ENCODE measurements at places on chromosomes 4 and X.

GRCh38 chr4:54837576-54838140 lies 179.9 kb downstream of the KIT start:
- no peak for DNase-seq

GRCh38 chrX:15737190-15737958 lies 696 bp upstream of the CA5B start:
- peak; percentile 16 for DNase-seq

- no peak for DNase-seq
These were observed 3.0 kb upstream of the ATP1B4 start for GRCh38 chrX:120358737-120359456.

DNA sequence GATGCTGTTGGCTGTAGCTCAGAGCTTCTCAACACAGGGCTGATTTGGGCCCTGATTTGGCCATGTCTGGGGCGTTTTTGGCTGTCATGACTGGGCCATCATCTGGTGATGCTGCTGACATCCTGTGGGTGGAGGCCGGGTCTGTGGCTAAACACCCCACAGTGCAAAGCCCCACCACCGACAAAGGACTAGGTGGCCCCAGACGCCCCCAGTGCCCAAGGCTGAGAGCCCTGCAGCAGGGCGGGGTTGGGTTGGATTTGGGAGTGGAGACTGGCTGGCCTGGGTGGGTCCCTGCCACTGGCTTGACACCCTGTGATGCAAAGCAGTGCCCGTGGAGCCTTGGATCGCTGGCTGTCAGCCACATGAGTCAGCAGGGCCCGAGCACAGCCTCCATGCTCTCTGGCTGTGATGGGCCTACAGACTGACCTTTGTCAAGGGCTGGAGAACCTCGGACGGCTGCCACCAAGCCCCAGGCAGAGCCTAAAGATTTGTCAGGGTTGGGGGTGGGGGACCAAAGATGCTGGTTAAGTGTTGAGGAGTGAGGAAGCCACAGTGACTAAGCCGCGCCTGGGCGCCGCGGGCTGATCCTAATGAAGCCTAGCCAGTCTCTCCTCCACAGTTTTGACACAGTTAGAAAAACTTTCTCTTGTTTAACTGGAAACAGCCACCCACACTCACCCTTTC lies 28.3 kb downstream of the CYTL1 start:
- DNase-seq: peak; percentile 45

DNA sequence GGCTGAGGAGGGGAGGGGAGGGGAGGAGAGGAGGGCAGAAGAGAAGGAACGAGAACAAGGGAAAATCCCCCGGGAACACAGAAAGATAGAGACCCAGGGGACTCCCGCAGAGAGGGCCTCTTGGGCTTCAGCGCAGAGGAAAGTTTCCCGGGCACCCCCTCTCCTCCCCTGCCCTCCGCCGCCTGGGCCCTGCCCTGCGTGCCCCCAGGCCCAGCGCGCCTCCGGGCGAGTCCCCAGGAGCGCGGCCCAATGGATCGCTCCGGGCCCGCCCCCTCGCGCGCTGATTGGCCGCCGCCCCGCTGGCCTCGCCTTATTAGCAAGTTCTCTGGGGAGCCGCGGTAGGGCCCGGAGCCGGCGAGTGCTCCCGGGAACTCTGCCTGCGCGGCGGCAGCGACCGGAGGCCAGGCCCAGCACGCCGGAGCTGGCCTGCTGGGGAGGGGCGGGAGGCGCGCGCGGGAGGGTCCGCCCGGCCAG lies at the start of gene MSX1:
MSX1 (plus strand) TSS at position 341 of the 474 bp plus-strand sequence. CDS start 235 bp downstream, outside the sequence.
- DNase-seq: peak; percentile 91

DNA sequence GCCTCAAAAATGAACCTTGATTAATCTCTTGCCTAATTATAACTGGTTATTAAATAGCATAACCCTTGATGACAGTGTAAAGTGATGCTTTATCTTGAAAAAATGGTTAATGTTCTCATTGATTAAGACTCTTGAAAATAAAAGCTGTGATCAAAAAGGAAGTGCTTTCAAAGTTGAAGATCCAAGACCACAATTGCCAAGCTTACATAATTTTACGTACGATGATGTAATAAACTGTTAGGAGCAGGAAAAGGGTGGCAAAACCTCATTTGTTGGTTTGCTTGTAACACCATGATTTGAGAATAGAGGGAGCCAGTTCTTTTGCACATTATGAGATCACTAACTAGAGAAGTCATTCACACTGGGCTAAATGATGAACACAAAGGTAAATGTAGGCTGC lies 322.2 kb downstream of the ADGRL3 start:
- no peak for DNase-seq

GRCh38 chr4:5942947-5943346 lies 50.1 kb upstream of the CRMP1 start:
- DNase-seq: no peak

GRCh38 chr4:30696191-30696590 lies 24.0 kb upstream of the PCDH7 start:
- DNase-seq: no peak

GRCh38 chr4:121344098-121344497 lies 36.7 kb downstream of the QRFPR start:
- no peak for DNase-seq

DNA sequence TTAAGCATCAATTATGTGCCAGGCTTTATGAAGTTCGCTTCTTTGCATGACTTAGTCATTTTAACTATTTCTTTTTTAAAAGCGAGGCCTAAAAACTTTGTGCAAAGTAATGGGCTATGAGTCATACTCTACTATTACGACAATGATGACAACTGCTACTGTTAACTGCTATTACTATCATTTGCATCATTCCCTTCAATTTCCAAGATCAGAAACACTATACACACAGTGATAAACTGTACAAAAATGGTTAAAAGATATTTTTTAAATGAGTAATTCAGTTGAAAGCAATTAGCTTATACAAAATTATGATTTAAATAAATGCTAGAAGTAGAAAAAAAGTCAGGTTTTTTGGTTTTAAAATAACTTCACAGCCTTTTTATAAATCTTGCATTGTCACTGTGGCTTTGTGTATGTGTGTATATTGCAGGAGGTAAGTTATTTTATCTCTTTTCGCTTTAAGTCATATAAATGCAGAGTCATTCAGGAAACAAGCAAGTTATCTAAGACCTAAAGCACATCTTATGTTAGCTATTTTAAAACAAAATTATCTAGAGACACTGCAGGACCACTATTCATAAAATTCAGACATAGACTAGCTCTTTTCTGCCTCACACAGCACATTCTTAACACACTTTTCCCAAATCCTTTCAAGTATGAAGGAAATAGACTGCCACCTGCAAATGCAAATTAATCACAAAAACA lies 18.5 kb upstream of the CXCL3 start:
- peak; percentile 84 for DNase-seq

GRCh38 chrX:30153175-30153880 lies 62.0 kb upstream of the MAGEB2 start:
- DNase-seq: no peak

- DNase-seq: no peak
These were observed 59.0 kb downstream of the PCGF3 start for GRCh38 chr4:764405-765169.

GRCh38 chr4:184756399-184756798 lies 22.5 kb upstream of the CENPU start:
- DNase-seq: no peak

DNA sequence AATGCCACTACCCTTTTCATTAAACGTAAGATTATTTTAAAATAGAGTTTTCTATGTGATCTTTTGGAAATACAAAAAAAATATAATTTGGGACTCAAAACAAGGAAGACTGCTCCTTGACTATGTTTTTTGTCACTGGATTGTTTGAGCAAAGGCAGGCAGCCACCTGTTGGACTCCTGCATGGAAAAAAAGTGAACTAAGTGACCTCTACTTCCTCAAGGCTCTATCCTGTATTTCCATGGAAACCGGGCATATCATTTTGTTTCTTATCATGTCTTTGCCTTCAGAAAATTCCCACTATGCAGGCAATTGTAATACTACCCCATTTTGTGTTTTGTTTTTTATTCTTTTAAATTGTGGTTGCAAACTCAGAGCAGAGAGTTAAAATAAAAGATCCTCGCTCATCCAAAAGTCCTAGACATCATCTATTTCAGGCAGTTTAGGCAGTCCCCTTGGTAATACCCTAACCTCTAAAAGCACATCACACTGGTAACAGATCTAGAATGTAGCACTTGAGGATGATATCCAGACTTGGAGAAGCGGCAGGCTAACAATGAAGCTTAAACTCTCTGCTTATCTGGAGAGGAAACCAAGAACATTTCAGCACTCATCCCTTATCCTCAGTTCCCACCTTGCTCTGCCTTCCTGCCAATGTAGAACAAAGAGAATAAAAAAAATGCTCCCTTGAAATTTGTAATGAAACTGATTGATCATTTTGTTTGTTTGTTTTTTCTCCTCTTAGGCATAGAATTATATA lies 165.7 kb downstream of the BANK1 start:
- no peak for DNase-seq

- peak; percentile 26 for DNase-seq
These were observed 21.4 kb upstream of the SCRG1 start for GRCh38 chr4:173420324-173420752.

DNA sequence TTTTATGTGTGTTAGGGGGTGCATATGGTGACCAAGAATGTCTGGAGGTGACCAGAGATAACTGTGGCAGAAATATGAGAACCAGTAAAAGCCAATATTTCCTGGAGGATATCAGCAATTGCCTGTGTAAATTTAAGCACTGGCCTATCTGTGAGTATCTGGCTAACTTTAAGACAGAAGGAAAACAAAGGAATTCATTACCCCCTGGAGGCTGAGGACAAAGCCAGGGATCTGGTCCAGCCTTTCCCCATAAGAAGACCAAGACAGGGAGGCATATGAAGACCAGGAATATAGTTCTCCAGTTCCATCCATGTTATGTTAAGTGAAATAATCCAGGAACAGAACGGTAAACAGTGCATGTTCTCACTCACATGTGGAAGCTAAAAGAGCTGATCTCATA lies 49.2 kb downstream of the MFAP3L start:
- no peak for DNase-seq

GRCh38 chr4:37434469-37434868 lies 189.9 kb downstream of the NWD2 start:
- no peak for DNase-seq

- DNase-seq: no peak
These were observed 51.7 kb downstream of the METTL14 start for GRCh38 chr4:118736900-118737299.

- DNase-seq: peak; percentile 31
These were observed 3.9 kb upstream of the ARHGEF38 start for GRCh38 chr4:105548483-105548882.

- no peak for DNase-seq
These were observed 7.2 kb upstream of the CNGA2 start for GRCh38 chrX:151727346-151727745.

DNA sequence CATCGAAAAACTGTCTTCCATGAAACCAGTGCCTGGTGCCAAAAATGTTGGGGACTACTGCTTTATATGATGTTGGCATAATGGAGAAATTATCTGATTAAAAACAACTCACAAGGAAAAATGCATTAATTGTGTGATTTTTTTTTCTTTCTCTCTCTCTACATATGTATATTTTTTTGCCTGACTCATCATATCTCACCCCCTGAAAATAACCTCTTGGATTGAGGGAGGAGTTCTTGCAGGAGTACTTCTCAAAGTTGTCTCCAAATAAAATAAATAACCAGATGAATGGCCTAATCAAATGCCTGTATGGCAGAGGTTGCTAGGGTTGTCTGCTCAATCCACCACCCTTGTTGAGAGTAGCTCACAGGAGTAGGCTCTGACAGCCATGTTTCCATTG lies 19.9 kb upstream of the TNIP3 start:
- no peak for DNase-seq

- no peak for DNase-seq
These were observed 96.2 kb downstream of the TSPAN7 start for GRCh38 chrX:38657562-38657961.

DNA sequence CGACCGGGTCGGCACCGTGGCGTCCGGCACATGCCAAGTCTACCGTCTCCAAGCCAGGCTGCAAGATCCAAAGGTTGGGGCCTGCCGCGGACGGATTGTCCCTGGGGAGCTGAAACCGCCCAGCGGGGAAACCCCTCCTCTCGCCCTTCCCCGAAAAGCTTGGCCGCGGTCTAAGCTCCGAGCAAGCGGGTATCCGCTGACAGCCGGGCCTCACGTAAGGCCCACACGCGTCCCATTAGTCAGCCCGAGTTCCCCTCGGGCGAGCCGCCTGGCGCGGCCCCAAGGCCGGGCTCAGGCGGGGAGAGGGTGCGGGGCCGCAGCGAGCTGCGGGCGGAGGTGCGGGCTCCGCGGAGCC lies 6.8 kb upstream of the BCOR start:
- DNase-seq: no peak

DNA sequence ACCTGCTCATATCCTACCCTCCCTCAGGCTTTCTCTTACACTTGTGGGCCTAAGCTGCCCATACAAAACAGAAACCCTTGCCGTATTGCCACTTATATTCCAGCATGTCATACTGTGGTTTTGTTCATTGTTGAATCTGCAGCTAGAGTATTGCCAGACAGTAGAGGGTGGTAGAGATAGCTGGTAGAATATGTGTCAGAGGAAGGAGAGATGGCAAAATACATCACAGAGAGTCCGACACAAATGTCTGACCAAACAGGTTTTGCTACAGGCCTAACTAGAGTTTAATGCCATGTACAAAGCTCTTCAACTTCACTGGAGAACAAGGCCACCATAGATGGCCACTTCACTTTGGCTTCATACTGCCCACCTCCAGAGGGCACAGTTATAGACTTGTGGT lies 160.1 kb downstream of the EFHC2 start:
- DNase-seq: no peak

GRCh38 chr4:146049802-146050201 lies 111.2 kb upstream of the ZNF827 start:
- DNase-seq: no peak

GRCh38 chr4:90515191-90515590 lies 388.0 kb downstream of the CCSER1 start:
- DNase-seq: no peak

DNA sequence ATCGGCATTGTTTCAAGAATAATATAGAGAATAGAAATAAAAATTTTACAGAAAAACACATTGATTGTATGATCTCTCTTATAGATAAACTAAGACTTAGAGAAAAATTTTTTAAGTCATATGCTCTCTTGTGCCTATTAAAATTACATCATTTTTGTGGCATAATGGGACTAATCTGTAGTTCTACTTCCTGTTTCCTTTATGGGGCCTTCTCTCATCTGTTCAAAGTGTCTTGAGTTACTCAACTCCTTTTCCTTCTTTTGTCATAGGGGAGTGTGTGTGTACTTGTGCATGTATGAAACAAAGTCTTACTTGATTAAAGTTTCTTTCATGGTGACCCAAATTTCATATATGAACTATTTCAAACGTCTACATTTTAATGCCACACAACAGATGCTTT lies 1448.9 kb upstream of the TENM3 start:
- no peak for DNase-seq

- DNase-seq: no peak
These were observed 68.5 kb upstream of the TMEM164 start for GRCh38 chrX:109934434-109934833.

GRCh38 chr4:79298484-79298883 lies 27.4 kb downstream of the NAA11 start:
- no peak for DNase-seq

Measured in LoVo (cell line).